Calu3 (cell line): ENCODE measurements at places on chromosomes 3 and 15.

GRCh38 chr15:68335655-68336054, 58.1 kb downstream of the FEM1B start:
- no peak for DNase-seq

- DNase-seq: no peak
Measured at GRCh38 chr3:7001370-7001769, 140.5 kb downstream of the GRM7 start.

DNA sequence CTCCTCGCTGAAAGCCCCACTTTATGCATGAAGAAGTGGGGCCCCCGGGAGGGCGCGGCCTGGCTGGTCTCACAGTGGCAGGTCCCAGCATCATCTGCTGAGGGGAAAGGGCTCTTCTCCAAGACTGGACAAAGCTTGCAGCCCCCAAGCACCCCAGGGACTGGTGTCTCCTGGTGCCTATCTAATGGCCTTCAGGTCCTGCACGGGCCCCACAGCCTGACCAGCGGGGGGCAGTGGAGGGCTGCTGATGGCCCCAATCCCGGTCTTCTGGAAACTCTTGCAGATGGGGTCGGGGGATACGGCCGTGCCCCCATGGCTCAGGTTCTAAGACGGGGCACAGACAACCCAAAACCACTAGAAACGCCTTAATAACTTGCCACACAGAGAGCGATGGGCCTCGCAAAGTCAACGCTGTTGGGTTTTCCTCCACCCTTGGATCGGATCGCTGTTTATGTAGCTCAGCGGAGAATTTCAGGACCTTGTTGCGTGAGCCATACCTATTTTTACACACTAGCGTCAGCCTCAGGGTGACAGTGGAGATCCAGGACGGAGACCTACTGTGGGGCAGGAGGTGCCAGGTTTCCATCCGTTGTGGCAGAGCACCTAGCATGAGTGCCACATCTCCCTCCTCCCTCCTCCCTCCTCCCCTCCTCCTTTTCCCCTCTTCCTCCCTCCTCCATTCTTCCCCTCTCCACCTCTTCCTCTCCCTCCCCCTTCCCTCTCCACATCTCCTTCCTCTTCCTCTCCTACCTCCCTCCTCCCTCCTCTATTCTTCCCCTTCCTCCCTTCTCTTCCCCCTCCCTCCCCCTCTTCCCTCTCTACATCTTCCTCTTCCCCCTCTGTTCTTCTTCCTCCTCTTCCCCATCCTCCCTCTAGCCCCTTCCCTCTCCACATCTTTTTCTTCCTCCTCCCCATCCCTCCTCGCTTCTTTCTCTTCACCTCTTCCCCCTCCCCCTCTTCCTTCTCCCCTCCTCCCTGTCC, 79.3 kb upstream of the ALDH1L1 start:
- peak; percentile 57 for DNase-seq

- DNase-seq: no peak
Measured at GRCh38 chr15:70094690-70095311, 2.9 kb downstream of the TLE3 start.

GRCh38 chr3:8992199-8992598, 28.9 kb upstream of the RAD18 start:
- DNase-seq: no peak

DNA sequence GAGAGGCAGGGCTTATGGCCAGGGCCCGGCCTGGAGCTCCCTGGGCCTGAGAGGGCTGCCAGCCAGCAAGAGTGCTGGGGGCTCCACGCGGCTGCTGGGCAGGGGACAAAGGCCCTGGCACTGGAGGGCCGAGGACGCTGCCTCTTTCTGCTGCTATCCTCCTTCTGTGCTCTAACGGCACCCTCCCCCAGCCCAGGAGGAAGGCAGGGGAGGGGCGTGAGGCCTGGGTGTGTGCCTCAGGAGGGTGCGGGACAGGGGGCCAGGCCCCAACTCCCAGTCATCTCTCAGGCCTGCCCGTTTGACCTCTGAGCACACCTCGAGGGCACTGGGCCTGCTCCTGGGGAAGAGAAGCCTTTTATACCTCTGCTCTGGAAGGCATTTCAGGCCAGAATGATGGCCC, 115.5 kb downstream of the ADCY5 start:
- no peak for DNase-seq

DNA sequence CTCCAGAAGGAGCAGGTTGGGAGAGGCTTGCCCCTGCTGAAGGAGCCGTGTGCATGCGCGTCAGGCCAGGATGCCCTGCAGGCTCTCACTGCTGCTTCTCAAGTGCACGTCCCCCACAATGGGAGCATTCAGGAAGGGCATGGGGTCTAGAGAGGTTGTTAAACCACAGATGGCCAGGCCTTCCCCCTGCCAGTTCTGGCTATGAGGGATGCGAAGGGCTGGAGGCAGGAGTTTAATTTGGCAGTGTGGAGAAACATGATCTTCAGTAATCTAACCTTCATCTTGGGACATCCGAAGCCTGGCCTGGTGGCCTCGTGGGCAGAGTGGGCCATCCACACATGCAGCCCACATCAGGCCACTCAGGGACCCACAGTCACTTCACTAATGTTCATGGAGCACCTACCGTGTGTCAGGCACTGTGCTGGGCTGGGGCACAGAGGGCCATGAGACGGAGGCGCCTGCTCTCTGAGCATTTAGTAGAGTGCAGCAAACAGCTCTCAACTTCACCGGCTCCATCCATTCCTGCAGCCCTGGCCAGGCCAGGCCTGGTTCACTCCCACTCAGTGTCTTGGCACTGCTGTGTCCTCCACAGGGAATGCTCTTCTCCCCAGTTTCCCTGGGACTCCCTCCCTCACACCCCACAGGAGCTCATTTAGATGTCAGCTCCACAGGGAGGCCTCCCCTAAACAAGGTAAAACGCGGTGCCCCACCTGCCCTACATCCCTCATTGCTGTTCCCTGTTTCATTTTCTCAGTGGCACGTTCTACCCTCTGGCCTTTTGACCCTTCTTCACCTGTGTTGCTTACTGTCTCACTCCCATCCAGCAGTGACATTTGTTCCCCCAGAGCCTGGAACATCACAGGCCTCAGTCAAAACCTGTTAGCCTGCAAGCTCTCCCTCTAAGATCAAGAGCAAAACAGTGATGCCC, 4.0 kb downstream of the CFAP100 start:
- no peak for DNase-seq

DNA sequence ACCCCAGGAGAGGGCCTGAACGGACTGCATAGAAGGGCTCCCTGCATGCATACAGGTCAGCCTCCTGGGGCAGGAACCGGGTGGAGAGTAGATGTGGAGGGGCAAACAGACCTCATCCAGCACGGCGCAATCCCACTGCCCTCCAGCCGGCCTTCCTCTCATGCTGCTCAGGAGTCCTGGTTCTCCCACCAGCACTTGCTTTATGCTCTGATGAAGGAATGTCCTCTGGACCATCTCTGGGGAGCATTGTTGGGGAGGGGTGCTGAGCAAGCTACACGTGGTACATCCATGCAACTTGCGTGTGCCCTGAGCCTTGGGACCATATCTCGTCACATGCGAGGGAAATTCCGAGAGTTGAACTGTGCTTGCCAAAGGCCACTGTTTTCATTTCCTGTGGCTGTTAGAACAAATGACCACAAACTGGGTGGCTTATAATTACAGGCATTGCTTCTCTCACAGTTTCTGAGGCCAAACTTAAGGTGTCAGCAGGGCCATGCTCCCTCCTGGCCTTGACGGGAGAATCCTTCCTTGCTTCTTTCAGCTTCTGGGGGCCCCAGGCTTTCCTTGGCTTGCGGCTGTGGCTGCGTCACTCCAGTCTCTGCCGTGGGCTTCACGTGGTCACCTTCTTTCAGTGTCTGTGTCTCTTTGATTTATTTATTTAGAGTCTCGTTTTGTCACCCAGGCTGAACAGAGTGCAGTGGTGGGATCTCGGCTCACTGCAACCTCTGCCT, 12.2 kb downstream of the SELENOS start:
- DNase-seq: no peak

DNA sequence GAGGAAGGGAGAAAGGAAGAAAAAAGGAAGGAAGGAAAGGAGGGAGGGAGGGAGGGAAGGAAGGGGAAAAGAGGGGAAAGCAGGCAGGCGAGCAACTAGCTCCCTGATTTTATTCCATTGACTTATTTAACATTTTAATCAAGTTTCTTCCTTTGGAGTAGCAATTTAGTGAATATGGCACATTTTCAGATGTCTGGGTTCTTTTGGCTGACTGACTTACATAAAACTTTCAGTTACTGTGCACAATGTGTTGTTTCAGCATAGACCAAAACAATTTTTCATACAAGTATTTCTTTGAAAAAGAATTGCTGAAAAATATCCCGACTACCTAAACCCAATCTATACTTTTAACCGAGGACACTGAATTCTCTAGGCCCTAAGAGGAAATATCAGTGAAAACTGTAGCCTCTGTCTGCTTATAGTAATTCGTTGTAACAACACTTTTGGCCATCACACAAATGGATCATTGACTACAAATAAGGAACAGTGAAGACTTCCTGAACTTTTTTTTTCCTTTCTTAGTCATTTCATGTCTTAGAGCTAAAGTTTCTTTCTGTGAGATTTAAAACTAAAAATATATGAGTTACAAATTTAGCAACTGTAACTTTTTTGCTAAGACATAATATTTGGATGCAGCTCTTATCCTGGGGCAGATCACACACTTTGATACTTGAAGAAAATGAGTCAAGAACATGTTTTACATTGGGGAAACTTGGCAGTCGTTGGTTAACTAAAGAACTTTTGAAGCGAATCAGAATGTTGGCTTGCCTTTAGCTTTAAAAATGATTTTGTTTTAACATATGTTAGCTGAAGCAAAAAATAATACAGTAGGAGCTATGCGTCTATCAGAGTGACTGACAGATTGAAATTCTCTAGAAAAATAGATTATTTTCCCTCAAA, 79.6 kb downstream of the SOX2 start:
- DNase-seq: no peak

DNA sequence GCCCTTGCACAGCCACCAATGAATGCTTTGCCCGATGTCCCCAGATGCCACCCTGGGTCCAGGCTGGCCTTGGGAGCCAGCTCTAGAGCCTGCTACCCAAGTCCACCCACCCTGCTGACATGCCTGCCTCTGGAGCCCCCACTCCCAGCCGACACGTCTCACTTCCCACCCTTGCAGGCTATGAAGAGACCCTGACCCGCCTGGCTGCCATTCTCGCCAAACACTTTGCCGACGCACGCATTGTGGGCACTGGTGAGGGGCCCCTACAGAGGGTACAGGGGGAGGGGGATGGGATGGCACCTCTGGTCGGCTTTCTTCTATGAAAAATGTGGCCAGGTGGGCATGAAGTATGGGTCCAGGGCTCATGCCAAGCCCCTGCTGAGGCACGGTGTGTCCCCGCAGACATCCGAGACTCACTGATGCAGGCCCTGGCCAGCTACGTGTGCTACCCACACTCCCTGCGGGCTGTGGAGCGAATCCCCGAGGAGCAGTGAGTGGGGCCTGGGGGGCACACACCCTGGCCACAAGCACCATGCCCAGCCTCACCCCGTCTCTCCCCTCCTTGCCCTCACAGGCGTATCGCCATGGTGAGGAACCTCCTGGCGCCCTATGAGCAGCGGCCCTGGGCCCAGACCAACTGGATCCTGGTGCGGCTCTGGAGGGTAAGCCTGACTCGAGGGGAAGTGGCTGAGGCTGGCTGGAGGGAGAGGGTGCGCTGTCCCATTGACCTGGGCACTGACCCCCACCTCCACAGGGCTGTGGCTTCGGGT, 6.0 kb downstream of the AMIGO3 start:
- DNase-seq: no peak

- no peak for DNase-seq
Measured at GRCh38 chr3:58164906-58165821, 45.6 kb downstream of the DNASE1L3 start.

DNA sequence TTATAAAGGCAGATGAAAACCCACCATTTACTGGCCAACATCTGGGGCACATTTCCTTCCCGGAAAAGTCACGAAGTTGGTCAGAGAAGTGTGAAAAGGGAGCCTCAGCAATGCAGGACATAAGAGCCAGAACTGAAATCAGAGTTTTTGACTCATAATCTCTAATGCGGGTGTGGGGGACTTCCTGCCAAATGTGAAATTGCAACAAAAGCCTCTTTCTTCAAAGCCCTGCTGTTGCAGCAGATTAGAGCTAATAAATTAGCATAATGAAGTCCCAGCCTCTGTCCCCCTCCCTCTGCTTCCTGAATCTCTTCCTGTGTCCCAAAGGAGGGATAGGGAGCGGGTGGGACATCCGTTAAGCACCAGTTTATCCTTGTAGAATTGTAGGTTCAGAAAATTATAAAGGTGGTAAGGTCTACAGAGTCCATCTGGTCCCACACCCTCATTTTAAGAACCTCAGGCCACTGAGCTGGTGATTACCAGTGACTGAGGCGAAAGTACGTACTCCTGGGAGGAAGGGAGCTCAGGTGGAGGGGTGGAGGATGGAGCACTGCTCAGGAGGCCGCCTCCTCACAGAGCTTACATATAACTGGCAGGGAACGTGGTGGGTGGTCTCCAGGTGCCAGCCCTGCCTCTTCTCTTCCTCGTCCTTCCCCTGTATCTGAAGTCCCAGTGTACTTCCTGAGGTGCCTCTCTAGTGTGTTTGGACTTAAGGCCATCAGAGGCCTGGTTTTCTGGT, 35.0 kb downstream of the ST6GAL1 start:
- DNase-seq: no peak

- DNase-seq: no peak
Measured at GRCh38 chr3:188788621-188789081, 383.1 kb upstream of the TPRG1 start.

GRCh38 chr15:91018158-91018557, 4.2 kb downstream of the VPS33B start:
- DNase-seq: no peak

DNA sequence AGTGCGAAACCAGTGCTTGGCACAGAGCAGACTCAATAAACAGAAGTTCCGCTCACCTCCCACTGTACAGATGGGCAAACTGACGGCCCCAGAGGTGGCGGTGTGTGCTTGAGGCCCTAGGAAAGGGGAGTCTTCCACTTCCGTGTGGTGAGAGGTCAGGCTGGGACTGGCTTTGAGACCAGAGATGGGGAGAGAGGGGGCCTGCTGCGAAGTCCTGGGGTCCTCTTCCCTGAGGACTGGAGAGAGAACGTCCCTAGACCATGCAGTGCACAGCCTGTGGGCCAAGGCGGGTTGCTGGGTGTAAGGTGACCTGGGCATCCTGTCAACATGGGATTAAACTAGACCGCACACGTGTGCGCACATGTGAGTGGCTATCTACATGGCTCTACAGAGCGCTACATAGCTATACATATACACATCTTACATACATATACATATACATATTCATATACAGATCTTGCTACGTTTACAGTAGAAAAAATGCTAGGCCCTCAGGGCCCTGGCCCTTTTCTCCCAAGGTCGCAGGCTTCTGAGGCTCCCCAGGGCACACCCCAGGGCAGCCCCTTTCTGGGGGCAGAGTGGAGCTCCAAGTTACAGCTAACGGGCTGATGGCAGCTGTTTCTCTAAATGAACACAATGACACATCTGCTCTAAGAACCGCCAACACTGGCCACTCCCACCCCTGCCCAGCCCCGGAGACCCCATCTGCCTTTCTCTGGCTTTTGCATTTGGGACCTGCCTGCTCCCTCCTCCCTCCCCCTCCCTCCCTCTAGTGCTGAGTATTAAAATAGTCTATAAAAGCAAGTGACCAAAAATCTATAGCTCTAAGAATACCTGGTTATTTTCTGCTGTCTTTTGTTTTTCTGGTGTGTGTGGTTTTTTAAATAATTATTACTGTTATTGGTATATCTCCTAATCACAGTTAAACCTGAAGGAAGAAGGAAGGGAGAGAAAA, 47.0 kb downstream of the HCN4 start:
- no peak for DNase-seq

GRCh38 chr3:170865209-170866094, 4.5 kb downstream of the RPL22L1 start:
- DNase-seq: no peak

- DNase-seq: no peak
Measured at GRCh38 chr3:54358316-54358715, 236.0 kb downstream of the CACNA2D3 start.

GRCh38 chr15:65634356-65634755, 12.6 kb downstream of the SLC24A1 start:
- no peak for DNase-seq

GRCh38 chr3:151445273-151446001, 15.4 kb downstream of the IGSF10 start:
- DNase-seq: peak; percentile 17
